ENCODE measurements at places on chromosomes 1 and 21.

DNA sequence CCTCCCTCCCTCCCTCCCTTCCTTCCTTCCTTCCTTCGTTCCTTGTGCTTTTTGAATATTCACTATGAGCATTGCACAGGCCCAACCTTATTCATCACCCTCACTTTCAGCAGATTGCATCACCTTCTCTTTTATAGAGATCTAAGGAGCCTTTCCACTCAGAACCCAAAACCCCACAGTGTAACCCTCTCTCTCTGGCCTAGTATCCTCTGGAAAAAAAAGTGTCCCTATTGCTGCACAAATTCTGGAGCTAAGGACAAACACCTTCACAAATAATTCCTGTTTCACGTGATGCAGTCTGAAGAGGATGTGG is 25.6 kb downstream of the OR10J5 start:
- no peak for DNase-seq

- peak; percentile 33 for DNase-seq
These were observed 51.8 kb upstream of the FAM89A start for GRCh38 chr1:231091831-231092301.

- no peak for DNase-seq
These were observed 3.0 kb downstream of the NTRK1 start for GRCh38 chr1:156863631-156864030.

DNA sequence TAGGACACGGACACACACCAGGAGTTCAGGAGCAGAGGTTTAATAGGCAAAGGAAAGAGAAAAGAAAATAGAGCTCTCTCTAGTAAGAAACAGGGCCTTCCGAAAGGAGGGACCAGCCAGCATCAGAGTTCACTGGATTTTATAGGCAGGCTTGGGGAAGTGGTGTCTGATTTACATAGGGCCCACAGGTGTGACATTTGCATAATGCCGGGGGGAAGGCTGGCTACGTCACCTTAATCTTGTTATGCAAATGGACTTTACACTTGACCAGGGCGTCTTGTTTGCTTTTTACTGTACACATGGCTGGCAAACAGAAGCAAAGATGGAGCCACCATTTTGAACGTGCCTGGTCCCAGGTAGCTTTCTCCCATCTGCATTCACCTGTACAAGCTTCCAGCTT is at the start of gene OR14A16:
OR14A16 (minus strand) TSS at position 97 of the 400 bp plus-strand sequence. CDS start 8,390 bp downstream, outside the sequence.
- DNase-seq, result no peak

GRCh38 chr1:42955311-42956063 is 3.2 kb downstream of the SLC2A1 start:
- DNase-seq, result no peak

- no peak for DNase-seq
These were observed 15.4 kb upstream of the OPRD1 start for GRCh38 chr1:28796352-28797211.

GRCh38 chr1:154348429-154349076 is 23.2 kb downstream of the ATP8B2 start:
- no peak for DNase-seq

- peak; percentile 66 for DNase-seq
These were observed 14.2 kb downstream of the SEMA4A start for GRCh38 chr1:156167536-156167935.

DNA sequence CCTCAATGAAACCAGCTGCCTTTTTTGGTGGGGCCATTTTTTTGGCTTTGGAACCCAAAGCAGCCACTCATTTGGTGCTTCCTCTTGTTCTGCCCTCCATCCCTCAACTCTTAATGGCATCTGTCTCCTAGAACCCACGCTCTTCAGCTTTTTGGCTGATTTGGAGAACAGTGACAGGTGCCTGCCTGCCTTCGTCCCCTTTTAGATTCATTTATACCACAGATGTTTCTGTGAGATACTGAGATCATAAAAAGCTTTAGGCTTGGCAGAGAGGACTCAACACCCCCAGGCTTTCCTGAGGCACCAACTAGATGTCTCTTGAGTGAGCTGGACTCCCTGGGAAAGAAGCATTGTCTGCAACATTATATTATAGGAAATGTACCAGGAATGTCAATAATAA is 20.4 kb upstream of the YTHDF2 start:
- DNase-seq, result peak; percentile 50

- no peak for DNase-seq
These were observed 17.0 kb upstream of the IGSF3 start for GRCh38 chr1:116684575-116684974.

DNA sequence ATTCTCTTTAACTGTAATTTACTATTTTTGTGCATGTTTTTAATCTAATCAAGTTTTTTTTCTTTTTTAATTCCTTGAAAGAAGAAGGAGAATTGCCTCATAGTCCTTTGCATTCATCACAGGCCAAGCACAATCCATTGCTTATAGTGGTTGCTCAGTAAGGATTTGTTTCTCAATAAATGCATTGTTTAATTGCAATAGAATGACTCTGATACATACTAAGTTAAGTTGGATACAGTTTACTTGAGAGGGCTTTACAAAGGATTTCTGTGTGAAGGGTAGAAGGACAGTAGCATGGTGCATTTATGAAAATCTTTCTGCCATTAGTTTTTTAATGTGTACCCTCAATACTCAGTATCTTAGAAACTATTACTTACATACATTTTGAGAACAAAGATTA is 186.2 kb downstream of the LRRIQ3 start:
- no peak for DNase-seq

DNA sequence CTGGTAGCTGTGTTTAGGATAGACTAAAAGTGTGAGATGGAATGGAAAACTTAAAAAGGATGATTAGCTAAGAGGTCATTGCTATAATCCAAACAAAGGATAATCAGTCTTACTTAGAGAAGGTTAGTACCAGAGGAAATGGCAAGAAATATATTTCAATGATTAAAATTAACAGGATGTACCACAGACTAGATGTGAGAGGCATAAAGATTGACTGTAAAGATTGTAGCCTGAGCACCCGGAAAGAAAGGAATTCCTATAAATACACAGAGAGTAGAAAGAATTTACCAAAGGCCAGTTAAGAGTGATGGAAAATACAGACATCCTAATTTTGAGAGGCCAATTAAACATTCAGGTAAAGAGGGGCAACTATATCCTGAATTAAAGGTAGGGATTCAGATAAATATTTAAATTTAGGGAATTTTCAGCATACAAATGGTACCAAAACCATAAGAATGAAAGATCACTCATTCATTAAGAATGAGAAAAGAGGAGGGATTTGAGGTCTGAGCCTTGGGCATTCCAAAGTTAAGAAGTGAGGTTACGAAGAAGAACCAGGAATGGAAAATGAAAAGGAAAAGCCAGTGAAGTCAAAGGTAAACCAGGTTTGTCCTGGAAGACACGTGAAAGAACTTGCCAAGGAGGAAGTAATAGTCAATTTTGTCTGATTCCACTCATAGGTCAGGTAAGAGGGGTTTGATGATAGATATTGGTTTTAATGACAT is 46.4 kb upstream of the RGS1 start:
- DNase-seq, result no peak

DNA sequence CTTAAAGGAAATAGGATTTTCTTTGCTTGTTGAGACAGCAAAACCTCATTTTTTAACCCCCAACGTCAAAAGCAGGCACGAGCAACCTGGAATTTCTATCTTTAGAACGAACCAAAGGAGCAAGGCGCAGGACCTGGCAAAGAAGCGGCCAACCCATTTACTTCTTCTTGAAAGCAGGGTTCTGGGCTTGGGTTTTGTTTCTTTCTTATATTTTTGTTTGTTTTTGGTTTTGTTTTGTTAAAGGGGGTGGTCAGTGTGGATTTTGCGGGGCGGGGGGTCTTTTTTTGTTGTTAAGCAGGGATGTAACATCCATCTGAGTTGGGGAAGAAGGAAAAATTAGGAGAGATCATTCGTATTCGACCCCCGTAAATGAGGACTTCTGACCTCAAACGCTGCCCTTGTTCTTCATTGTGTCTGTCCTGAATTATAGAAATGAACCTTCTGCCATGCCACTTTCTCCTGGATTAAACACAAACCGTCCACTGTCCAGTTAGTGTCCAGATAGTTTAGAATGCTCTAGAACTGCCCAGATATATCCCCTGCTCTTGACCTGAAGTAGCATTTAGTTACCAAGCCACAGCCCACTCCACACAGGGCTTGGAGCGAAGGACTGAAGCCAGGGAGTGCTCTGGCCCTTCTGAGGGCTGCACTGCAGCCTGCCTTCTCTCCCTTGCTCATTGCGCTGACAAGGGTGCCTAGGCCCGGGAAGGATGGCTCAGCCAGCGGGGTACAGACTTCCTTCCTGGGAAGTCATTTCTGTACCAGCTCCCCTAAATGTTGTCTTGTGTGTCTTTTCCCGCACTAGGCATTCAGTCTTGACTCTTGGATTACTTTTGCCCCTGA is 909 bp upstream of the APP start:
- DNase-seq, result no peak

DNA sequence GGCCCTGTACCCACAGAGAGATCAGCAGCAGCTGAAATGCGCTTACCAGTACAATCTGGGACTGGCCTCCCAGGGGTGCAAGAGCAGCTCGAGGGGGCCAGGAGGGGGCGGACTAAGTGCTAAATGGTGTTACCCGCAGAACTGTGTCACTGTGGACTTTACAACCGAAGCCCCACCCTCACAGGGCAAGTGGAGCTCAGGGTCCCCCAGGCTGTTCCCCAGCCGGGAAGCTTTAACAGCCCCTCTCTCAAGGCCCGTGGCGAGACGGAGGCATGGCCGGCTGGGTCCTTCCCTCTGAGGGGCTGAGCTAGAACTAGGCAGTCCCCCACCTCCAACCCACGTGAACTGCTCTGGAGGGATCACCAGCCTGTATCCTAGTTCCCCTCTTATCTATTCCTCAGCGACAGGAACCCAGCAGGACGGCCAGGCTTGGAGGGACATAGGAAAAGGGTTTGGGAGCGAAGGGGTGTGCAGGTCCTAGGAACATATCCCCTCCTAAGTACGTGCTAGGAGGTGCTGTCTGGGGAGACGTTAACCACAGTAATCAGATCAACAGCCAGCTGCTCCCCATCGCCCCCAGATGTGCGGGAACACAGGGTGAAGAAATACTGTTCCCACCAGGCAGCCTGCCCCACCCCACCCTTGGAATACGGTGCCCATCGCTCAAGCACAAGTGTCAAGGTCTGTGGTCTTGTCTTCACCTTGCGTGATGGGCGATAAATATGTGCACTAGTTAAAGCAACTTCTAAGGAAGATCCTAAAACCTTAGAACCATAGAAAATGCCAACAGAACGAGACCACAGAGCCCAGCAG is 24.4 kb downstream of the ZBTB17 start:
- no peak for DNase-seq

GRCh38 chr1:174005032-174005431 is 17.1 kb downstream of the RC3H1 start:
- DNase-seq, result no peak

GRCh38 chr1:230138561-230139239 is 71.7 kb downstream of the GALNT2 start:
- no peak for DNase-seq

GRCh38 chr1:18928406-18928805 is 26.1 kb upstream of the ALDH4A1 start:
- DNase-seq, result no peak

DNA sequence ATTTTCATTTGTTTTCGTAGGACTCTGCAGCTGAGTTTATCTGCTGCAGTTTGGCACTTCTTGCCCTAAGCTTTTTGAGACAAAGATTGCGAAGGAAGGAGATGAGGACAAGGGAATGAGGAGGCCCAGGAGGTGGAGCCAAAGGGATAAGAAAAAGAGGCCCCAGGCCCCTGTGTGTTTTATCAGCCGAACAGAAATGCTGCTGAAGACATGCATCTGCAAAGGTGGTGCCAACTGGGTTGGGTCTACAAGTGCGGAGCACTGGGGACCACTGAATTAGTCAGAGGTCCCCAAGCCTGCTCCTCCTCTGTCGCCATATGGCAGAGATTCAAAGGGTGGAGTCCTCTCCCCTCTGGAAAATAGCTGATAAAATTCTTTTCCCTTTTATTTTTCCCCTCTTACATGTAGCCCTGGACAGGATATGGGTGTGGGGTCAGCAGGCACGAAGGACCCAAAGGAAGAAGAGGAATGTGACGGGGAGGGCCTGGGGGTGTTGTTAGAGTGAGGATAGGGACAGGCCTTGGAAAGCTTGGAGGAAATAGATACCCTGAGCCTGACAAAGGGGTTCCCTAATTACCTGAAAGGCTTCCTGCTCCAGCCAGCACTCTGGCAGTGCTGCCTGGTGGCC is 2.7 kb downstream of the CD34 start:
- DNase-seq, result no peak

DNA sequence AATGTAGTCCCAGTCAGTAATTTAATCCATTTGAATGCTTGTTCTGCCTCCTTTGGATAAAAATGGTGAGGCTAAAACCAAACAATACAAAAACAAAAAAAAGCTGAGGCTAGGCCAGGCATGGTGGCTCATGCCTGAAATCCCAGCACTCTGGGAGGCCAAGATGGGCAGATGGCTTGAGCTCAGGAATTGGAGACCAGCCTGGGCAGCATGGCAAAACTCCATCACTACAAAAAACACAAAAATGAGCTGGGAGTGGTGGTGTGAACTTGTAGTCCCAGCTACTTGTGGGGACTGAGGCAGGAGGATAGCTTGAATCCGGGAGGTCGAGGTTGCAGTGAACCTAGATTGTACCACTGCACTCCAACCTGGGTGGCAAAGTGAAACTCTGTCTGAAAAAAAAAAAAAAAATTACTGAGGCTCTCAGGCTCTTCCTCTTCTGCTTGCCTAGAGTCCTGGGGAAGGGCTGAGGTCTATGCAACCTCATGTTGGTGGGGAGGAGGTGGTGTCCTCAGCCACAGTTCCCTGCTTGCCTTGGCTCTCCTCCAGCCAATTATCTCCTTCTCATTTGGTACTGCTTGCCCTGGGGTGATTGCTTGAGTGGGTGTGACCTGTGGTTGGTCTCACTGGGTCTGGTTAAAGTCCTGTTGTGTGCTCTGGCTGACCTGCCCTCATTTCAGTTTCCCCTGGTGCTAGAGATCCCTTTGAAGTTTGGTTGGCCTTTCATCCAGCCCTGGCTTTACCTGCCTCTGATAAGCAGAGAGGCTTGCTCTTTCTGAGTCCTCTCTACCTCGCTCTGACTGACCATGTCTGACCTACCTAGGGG is 20.9 kb downstream of the S1PR1 start:
- DNase-seq, result peak; percentile 71

GRCh38 chr1:50208315-50208714 is 99.6 kb downstream of the ELAVL4 start:
- no peak for DNase-seq

DNA sequence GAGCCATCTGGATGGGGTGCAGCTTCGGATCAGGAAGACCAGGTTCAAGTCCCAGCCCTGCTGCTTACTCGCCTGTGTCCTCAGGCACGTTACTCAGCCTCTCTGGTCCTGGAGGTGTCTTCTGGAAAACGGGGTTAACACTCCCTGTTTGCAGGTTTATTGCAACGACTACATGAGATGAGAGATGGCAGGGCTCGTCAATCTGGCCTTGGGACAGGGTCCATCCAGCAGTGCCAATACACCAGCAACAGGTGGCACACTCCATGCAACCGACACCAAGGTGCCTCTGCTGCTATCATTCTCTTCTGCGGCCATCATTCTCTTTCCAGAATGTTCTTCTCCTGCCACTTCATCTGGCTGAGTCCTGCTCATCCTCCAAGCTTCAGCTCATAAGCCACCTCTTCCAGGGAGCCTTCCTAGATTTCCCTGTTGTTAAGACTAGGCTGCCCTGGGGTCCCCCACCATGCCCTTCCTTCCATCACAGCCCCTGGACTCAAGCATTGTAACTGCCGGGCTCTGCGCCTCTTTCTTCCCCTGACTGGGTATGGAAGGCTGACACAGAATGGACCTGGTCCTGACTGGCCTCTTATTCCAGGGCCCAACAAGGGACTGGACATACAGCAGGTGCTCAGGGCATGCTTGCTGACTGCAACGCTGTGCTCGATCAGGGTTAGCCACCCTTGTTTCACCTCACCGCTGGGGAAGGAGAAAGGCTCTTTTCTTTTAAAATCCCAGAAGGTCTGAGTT is 87.4 kb downstream of the DMRTB1 start:
- DNase-seq, result no peak
